ENCODE measurements at places on chromosomes 5 and 9.

GRCh38 chr5:123460296-123460729 is 37.1 kb upstream of the CEP120 start:
- no peak overlapping the region for H3K4me3 ChIP-seq
- no peaks in the 10 kb centered on the region for H3K27me3 ChIP-seq
- DNase-seq, result peak; percentile 86
- no peak overlapping the region for H3K27ac ChIP-seq
- no peaks in the 10 kb centered on the region for H3K36me3 ChIP-seq

DNA sequence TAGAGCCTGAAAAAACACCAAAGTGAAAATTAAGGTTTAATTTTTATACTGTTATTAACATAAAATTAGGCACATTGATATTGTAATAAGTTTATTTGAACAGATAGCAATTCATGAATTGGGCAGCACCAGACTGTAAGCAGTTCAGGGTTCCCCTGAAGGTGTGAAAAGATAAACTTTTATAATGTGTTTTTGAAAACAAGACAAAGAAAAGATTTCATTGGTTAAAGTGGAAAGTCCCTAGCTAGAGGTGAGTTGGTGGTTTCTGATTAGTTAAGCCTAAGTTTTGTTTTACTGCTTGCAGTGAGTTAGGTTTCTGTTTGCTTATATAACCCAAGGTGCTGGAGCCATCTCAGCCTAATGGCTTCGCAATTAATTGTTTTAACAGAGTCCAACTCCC is 96.5 kb upstream of the RPS23 start:
- H3K4me1 ChIP-seq, result no peaks in the 10 kb centered on the region
- no peaks in the 10 kb centered on the region for H3K36me3 ChIP-seq
- H3K4me3 ChIP-seq, result no peak overlapping the region
- no peak for DNase-seq

DNA sequence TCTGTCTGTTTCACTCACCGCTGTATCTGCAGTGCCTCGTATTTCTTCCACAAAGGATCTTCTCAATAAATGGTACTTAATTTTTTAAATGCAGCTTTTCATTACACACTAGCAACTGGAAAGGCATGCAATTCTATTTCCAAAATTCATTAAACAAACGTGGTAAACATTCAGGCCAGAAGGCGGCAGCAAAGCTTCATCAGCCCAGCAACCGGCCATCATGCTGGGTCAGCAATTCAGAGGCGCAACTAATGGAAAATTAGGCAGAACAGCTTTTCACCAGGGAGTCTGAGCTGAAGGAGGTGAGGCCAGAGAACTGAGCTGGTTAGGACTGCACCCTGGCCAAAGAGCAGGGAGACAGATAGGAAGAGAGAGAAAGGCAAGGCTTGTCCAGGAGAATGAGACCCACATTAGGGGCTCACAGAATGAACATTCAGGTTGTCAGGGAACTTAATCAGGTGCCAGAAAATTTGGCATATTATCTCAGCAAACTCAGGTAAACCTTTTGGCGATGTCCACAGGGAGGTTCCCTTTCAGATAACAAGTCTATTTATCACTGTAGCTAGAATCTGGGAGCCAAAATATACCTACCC is 17.7 kb upstream of the RNF180 start:
- peak; percentile 77 for DNase-seq
- H3K36me3 ChIP-seq, result no peaks in the 10 kb centered on the region
- H3K4me1 ChIP-seq, result peaks cover 1% of the 10 kb centered on the region
- H3K27ac ChIP-seq, result no peak overlapping the region
- no peak overlapping the region for H3K4me3 ChIP-seq

GRCh38 chr5:131373265-131373664 is 109.4 kb downstream of the CDC42SE2 start:
- no peak overlapping the region for H3K4me3 ChIP-seq
- peak; percentile 5 for DNase-seq
- no peaks in the 10 kb centered on the region for H3K27me3 ChIP-seq
- no peaks in the 10 kb centered on the region for H3K4me1 ChIP-seq
- H3K36me3 ChIP-seq, result no peaks in the 10 kb centered on the region
- no peak overlapping the region for H3K27ac ChIP-seq

- no peaks in the 10 kb centered on the region for H3K4me1 ChIP-seq
Measured at GRCh38 chr5:140635291-140636257, 2.6 kb upstream of the CD14 start.

- H3K27me3 ChIP-seq, result no peaks in the 10 kb centered on the region
- H3K36me3 ChIP-seq, result no peaks in the 10 kb centered on the region
- H3K4me1 ChIP-seq, result no peaks in the 10 kb centered on the region
- H3K4me3 ChIP-seq, result no peak overlapping the region
- DNase-seq, result no peak
Measured at GRCh38 chr5:110478895-110479294, 247.6 kb downstream of the TMEM232 start.

- H3K4me3 ChIP-seq, result no peak overlapping the region
- H3K27ac ChIP-seq, result no peak overlapping the region
- DNase-seq, result no peak
- H3K27me3 ChIP-seq, result no peaks in the 10 kb centered on the region
- no peaks in the 10 kb centered on the region for H3K4me1 ChIP-seq
- H3K36me3 ChIP-seq, result no peaks in the 10 kb centered on the region
Measured at GRCh38 chr9:113895526-113895925, 19.4 kb downstream of the ZNF618 start.

- DNase-seq, result no peak
- peak overlapping the region; percentile 82 for H3K4me3 ChIP-seq
- no peaks in the 10 kb centered on the region for H3K36me3 ChIP-seq
Measured at GRCh38 chr5:119071561-119071995, 691 bp downstream of the DMXL1 start.

- no peaks in the 10 kb centered on the region for H3K27me3 ChIP-seq
- no peak overlapping the region for H3K27ac ChIP-seq
- no peaks in the 10 kb centered on the region for H3K36me3 ChIP-seq
- no peak for DNase-seq
- H3K4me3 ChIP-seq, result no peak overlapping the region
Measured at GRCh38 chr9:119227422-119227821, 141.8 kb downstream of the BRINP1 start.

DNA sequence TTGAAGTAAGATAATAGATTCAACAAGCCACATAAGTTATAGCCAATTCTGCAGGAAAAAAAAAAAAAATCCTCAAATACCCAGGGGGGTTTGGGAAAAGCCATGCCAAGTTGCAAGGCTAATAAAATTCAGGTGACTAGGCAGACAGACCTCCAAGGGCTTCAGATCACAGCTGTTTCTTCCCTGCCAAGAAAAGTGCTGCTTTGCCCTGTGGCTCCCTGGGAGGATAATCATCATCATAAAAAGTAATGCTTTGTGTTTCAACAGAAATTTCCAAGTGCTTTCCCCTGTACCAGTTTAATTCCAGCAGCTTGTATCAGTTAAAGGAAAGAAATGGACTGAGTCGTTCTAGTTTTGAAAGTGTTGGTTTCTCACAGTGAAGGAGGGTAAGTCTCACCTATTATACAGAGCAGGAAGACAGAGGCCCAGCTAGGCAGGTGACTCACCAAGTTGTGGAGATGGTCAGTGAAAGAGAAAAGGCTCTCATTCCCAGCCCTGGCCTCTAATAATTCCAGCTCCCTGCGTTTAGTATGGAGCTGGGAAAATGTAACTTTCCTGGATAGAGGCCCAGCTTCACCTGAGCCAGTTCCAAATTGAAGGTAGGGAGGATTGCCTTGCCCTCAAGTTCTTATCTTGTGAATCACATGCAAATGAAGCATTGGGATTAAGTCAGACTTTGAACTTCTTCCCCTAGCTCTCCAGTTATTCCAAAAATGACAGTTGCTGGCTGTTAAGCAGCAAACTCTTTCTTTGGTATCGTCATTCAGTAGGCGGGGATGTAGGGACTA is 263.4 kb downstream of the GRIA1 start:
- H3K36me3 ChIP-seq, result no peaks in the 10 kb centered on the region
- no peaks in the 10 kb centered on the region for H3K27me3 ChIP-seq
- no peak overlapping the region for H3K4me3 ChIP-seq
- H3K27ac ChIP-seq, result no peak overlapping the region
- peaks cover 9% of the 10 kb centered on the region for H3K4me1 ChIP-seq
- DNase-seq, result peak; percentile 72

- no peaks in the 10 kb centered on the region for H3K36me3 ChIP-seq
- H3K4me1 ChIP-seq, result no peaks in the 10 kb centered on the region
- H3K4me3 ChIP-seq, result no peak overlapping the region
Measured at GRCh38 chr5:107736638-107737037, 65.9 kb upstream of the EFNA5 start.

DNA sequence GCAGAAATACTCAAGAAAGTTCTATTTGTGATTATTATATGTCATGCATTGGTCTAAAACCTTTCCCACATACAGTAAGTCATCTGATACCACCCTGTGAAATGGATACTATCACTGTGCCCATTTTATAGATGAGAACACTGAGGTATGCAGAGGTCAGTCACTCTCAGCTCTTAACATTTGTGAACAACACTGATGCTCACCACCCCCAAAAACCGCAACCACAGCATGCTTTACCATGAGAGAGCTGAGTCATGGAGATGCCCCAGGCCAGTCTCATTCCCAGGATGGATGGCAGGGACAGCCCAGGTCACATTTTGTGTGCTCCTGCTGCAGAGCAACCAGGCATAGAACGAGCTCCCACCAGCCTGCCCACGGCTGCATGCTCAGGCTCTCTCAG is 53.5 kb upstream of the IRX1 start:
- no peak overlapping the region for H3K4me3 ChIP-seq
- no peaks in the 10 kb centered on the region for H3K36me3 ChIP-seq
- no peak overlapping the region for H3K27ac ChIP-seq
- DNase-seq, result peak; percentile 22
- H3K4me1 ChIP-seq, result no peaks in the 10 kb centered on the region

DNA sequence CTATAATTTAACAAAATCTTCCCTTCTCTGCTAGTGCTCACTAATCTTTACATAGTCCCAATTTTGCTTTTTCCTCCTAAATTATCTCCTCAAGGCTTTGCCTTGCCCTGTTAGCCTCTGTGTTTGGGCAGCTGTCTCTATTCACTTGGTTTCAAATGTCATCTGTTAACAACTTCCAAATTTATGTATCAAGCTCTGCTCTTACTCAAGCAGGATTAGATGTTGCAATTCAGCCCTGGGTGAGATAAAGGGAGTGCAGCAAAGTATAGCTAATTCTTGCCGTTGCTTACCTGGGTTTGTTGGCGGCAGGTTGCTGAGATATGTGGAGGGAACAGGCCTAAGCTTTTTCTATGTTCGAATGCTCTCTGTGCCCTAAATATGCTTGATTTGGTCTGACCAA is 483.8 kb downstream of the DMAC1 start:
- no peak overlapping the region for H3K4me3 ChIP-seq
- no peaks in the 10 kb centered on the region for H3K4me1 ChIP-seq
- no peak overlapping the region for H3K27ac ChIP-seq
- no peak for DNase-seq

DNA sequence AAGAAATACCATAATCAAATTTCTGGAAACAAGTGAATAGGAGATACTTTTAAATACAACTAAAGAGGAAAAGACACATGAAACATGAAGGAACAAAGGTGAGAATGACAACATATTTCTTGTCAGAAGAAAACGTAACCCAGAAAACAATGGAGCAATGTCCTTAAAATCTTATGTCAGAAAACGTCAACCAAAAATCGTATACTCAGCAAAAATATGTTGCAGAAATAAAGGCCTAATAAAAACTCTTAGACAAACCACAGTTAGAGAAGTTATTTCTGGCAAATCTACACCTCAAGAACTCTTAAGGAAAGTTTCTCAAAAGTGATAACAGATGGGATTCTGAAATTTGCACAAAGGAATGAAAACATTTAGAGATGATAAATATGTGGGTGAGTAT is 66.3 kb upstream of the FBXL7 start:
- no peaks in the 10 kb centered on the region for H3K27me3 ChIP-seq
- no peaks in the 10 kb centered on the region for H3K4me1 ChIP-seq
- H3K36me3 ChIP-seq, result no peaks in the 10 kb centered on the region
- H3K27ac ChIP-seq, result no peak overlapping the region

- no peaks in the 10 kb centered on the region for H3K36me3 ChIP-seq
- no peak overlapping the region for H3K4me3 ChIP-seq
- H3K27ac ChIP-seq, result no peak overlapping the region
Measured at GRCh38 chr5:78501411-78502352, 141.3 kb downstream of the SCAMP1 start.

GRCh38 chr5:756171-756570 is 28.4 kb downstream of the ZDHHC11B start:
- no peak for DNase-seq
- no peaks in the 10 kb centered on the region for H3K27me3 ChIP-seq
- no peaks in the 10 kb centered on the region for H3K4me1 ChIP-seq
- no peak overlapping the region for H3K4me3 ChIP-seq
- no peak overlapping the region for H3K27ac ChIP-seq

DNA sequence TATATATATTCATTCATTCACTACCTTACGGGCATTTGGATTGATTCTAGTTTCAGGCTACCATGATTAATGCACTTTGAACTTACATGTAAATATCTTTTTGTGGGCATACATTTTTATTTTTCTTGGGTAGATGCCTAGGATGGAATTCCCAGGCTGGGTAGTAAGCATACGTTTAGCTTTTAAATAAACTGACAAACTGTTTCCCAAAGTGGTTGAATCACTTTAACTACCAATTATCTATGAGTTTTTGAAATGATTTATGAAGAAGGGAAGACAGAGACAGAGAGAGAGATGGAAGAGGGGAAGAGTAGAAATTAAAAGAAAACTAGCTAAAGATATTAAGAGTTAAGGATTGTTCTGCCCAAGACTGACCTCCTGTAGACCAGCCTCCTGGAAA is 612.6 kb downstream of the PSAT1 start:
- no peak overlapping the region for H3K27ac ChIP-seq
- H3K36me3 ChIP-seq, result no peaks in the 10 kb centered on the region
- H3K27me3 ChIP-seq, result no peaks in the 10 kb centered on the region
- no peak for DNase-seq
- no peaks in the 10 kb centered on the region for H3K4me1 ChIP-seq

GRCh38 chr9:33468797-33469621 is 4.7 kb downstream of the NOL6 start:
- no peaks in the 10 kb centered on the region for H3K27me3 ChIP-seq
- H3K27ac ChIP-seq, result no peak overlapping the region
- H3K36me3 ChIP-seq, result peaks cover 23% of the 10 kb centered on the region
- DNase-seq, result no peak

DNA sequence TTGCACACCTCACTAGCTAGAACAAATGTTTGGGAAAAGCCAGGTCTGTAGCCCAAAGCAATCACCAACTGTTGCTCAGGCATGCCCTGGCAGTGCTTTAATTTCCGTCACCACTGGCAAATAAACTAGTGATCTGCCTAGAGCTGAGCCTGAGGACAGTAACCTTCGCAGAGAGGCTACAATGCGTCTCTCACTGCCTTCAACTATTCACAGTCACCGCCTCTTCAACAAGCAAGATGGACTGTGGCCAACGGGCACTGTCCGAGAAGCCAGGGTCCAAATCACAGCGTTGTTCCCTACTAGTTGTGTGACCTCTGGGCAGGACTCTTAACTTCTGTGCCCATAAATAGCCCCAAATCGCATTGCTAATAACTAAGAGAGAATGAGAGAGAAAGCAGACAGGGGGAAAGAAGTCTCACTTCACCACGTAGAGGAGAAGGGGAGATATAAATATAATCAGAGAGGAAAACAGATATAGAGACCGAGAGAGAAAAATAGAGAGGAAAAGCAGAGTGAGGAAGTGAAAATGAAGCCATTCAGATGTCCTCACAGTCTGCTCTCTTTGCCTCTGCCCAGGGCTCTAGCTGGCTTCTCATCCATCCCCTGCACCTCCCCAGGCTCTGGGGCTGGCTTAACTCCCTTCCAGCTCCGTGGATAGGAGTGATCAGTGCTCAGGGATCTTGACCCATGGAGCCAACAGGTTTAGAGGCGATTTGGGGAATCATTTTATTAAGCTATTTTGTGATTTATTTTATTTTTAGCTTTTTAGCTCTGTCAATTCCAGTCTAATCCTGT is 157.9 kb downstream of the ZDHHC21 start:
- DNase-seq, result no peak
- peaks cover 32% of the 10 kb centered on the region for H3K4me1 ChIP-seq
- H3K27me3 ChIP-seq, result no peaks in the 10 kb centered on the region
- H3K4me3 ChIP-seq, result no peak overlapping the region
- H3K36me3 ChIP-seq, result no peaks in the 10 kb centered on the region
